ENCODE measurements at places on chromosomes 1 and 21.

- no peak for DNase-seq
Measured at GRCh38 chr1:87370544-87370943, 41.9 kb downstream of the LMO4 start.

GRCh38 chr1:152902636-152903035 is 5.7 kb upstream of the IVL start:
- no peak for DNase-seq

- no peak for DNase-seq
Measured at GRCh38 chr1:62849031-62849430, 65.1 kb downstream of the ATG4C start.

- DNase-seq: no peak
Measured at GRCh38 chr1:2099886-2100779, 49.9 kb downstream of the PRKCZ start.

DNA sequence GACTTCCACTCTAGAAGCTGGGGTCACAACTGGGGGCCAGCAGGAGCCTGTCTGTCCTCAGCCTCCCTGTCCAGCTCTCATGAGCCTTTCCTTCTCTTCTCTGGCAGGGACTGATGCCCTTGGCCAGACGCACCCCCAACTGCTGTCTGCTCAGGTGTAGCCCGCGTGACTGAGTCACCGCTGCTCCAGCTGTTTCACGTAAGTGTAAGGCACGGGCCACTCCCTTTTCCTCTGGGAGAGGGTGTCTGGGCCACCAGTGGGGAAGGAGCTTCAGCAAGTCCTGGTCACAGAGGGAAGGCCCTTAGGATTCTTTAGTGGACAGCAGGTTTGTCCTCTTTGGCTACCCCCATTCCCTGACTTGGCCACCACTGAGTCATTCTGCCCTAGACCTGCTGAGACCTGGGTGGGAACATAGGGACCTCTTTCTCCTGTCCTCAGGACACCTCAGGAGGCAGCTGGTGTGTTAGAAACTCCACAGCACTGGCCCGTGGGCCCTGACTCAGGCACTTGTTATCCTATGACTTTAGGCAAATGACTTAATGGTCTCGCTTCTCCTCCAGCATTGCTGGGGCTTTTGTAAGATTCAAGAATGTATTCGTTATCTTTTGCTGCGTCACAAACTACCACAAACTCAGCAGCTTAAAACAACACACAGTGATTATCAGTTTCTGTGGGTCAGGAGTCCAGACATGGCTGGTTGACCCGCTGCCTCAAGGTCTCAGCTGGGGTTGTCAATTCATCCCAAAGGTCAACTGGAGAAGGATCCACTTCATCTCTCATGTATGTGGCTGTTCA is 64.8 kb downstream of the FAM163A start:
- DNase-seq: peak; percentile 82

GRCh38 chr1:180486092-180486491 is 16.3 kb downstream of the ACBD6 start:
- DNase-seq: no peak

DNA sequence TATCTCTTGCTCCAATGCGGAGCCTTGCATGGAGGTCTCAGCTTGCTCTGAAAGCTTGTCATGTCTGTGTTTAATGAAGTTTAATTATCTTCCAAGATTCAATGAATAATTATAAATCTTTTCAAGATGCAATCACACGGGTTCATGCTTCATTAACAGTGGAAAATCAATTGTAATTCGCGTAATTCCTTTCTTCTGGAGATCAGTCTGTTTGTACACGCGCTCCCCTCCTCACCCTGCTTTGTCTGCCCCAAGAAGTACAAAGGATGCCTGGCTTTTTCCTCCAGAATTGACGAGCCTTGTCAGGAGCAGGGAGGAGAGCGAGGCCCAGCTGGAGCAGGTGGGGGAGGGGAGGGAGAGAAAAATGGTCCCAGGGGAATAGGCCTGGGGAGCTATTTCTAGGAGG is 65.0 kb upstream of the DISP3 start:
- DNase-seq: no peak

DNA sequence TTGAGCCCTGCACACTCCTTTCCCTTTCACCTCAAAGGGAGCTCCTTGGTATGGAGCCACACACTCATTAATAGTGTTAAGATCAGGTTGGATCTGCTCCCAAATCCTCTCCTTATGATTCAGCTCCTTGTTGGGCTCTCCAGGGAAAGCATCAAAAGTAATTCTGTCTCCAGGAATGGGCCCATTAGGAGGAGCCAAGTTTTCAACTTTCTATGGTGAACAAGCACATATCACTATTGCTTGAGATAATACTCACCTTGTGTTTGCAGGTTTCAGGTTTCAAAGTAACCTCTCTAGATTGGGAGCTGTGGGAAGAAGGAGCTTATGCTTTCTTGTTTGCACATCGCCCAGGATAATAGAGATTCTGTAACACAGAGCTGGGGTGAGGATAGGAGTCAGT is 164.8 kb downstream of the TNFSF18 start:
- DNase-seq: no peak

GRCh38 chr1:184986250-184986649 is 11.9 kb upstream of the NIBAN1 start:
- DNase-seq: no peak

DNA sequence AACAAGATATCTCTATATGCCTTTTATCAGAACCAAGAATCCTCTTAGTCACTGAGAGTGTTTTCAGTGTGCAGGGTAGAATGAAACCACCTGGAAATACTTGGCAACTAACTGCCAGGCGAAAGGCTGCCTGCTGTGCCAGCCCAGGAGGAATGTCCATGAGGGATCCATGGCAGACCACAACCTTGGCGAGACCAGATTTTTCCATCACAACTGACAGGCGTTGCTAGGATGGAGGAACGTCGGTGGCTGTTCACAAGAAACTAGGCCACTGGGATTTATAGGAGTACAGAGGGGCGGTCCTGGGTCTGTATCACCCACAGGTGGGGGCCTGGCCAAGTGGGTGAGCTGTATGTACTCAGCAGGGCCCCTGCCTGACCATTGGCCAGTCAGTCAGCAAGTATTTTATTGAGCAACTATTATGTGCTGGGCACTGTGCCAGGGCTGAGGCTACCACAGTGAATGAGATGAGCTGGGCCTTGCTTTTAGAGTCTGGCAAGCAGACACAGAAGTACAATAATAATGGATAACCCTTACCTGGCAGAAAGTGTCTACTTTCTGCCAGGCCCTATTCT is 199.4 kb downstream of the FOXD2 start:
- DNase-seq: no peak

DNA sequence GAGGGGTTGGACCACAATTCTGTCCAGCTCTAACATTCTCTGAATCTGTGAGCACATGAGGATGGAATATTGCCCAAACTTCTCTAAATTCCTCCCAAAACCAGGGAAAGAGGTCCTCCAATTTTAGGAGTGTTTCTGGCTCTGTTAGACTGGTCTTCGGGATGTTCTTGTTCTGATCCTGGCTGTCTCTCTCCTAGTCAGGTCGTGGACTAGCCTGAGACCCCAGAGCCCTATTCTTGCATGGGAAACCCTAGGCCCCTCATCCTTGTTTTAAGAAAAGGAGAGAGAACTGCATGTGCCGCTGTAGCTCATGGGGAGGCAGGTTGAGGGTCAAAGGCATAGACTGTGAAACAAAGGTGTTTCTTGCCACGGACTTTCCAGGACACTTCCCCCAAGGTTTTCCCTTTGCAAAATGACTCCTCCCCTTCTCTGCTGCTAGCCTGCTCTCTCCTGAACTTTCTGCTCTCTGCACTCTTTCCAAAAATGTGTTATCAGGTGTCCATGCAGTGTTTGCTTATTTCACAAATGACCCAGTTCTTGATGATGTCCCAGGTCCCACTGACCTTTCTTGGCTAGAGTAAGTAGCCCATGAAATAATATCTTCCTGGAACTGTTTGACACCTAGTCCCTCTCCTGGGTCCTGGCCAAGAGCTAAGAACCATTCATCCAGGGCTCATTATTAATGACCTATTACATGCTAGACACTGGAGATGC is 29.3 kb upstream of the RD3 start:
- no peak for DNase-seq

DNA sequence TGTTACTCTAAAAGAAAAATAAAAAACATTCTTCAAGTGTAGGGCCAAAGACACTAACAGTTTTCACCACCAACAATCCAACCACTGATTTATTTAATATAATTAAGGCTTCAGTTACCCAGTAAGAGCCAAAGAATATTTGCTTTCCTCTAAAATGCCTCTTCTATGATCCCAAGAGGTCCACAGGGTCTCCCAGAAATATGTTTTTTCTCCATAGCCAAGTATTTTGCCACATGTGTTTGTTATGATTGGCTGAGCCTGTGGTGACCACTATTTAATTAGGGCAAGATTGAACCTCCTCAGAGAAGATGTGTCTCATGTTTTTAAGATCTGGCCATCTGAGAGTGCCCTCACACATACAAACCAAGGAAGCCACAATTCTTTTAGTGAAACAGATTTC is 135.9 kb downstream of the TPR start:
- no peak for DNase-seq

GRCh38 chr1:115564201-115564600 is 77.6 kb upstream of the VANGL1 start:
- no peak for DNase-seq

- no peak for DNase-seq
Measured at GRCh38 chr1:182617014-182617429, 12.8 kb upstream of the RGS16 start.

DNA sequence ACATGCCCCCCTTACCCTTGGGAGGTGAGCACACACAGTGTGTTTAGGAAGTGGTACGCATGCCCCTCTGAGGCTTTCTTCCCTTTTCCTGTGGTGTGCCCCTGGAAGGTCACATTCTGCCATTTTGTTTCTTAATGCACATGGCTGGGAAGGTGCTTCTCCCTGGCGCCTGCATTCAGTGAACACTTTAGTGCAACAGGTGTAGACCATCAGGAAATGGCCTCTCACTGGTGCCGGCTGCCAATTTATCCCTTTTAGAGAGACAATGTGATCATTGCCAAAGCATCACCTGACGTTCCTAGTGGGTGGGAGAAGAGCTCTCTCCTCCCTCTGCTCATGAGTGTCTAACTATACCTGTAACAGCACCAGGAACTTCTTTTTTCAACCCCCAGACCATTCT is 51.8 kb upstream of the PDE9A start:
- DNase-seq: no peak

DNA sequence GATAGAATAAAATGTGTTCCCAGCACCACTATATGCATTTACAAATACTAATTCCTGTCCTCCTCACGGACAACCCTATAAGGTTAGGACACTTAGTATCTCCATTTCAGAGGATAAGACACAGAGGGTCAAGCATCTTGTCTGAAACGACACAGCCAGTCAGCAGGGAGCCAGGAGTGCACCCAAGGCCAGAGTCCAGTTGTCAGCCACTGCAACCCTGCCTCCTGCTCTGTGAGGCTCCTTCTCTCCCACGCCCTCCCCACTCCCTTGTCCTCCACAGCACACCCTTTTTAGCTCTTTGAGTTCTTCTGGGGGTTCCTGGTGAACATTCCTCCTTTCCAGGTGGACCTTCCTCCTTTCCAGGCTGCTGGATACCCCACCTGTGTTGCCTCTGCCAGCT is 119.0 kb upstream of the TNR start:
- no peak for DNase-seq

DNA sequence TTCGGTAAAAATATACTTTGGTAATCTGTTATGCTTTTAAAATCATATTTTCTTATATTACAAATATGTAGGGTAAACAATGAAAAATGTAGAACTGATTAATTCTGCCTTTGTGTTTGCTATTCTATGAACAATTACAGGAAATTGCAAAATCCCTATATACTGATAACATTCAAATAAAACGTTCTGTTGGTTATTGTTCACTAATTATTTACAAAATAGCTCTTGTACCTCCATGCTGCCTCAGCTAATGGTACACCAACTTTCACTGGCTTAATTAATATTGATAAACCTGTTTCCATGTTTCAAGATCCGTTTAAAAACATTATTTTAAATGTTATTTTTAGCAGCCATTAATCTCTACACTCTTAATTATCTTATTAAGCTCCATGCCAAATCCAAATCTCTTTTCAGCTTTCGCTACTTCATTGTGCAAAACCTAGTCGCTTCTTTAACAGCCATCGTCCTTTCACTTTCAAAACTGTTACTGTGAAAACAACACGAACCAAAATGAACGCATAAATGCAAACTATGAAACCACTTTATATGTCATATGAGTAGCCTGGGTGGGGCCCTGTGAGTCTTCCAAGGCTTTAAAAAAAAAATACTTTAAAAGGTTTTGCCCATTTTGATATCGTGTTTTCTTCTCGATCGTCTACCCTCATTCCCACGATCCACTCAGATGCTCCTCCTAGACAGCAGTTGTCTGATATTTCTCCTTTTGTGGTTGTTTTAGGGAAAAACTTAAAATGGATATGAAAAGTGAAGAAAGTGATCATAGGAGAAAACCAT is 807.1 kb downstream of the USP25 start:
- no peak for DNase-seq

DNA sequence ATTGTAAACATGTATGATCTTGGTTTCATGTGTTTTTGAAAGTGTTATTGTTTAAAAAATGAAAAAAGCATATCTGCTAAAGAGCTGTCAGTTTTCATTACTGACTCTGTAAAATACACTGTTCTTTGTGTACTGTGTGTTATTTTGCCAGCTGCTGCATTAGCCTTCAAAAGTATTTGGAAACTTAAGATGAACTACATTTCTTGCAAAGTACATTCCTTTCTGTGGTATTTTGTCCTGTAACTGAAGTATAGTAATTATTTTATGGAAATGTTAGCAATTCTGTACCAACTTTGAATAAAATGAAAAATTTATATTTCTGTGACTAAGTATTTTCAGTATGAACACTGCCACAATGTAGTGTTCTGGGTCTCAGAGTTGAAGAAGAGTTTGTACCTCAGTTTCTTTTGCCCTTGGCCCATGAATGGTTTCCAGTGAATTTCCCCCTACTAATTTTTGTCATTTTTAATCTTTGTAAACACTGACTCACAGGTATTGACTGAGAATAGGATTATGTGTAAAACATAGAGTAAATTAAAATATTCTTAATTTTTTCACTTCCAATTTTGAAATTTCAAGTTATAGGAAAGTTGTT is 32.7 kb downstream of the MRPS6 start:
- no peak for DNase-seq

DNA sequence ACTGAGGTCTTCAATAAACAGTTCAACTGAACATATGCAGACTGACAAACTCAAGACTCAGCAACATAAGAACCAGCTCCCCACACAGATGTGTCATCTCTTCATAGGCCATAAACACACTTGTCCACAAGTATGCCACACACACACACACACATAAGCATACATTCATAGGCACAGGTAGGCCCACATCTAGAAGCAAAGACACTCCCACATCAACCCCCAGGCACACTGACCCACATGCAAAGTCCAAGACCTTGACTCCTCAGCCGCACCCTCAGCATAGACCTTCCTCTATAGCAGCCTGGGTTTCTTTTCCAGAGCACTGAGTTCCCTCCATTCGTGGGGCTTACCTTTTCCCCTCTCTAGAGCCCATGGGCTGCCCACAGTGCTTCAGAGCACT is 1.4 kb downstream of the LAD1 start:
- DNase-seq: no peak

- DNase-seq: no peak
Measured at GRCh38 chr1:44596511-44596910, 77.8 kb downstream of the TMEM53 start.

Data from hepatic stellate cell (primary cell).